ENCODE measurements at places on chromosomes 4 and X.
A peak's percentile ranks its signal among the peaks of the same experiment; 100 is the strongest.

GRCh38 chr4:97367878-97368277, 775.4 kb downstream of the STPG2 start:
- no peak for DNase-seq

DNA sequence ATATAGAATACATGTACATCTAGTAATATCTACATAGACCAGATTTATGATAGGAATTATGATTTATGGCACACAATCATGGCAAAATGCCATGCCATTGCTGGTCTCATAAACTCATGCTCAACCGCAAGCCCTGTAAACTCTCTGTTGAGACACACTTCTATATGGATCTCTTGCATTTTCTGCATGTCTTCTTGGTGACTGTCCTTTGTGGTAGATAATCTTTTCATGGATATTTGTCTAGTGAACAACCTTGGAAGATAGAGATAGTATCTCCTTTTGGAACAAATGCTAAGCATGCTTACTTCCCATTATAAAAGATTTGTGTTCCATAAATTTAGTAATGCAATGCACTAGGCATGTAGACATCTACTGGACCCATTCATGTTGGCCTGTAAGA, 328.0 kb downstream of the NAF1 start:
- DNase-seq: no peak

DNA sequence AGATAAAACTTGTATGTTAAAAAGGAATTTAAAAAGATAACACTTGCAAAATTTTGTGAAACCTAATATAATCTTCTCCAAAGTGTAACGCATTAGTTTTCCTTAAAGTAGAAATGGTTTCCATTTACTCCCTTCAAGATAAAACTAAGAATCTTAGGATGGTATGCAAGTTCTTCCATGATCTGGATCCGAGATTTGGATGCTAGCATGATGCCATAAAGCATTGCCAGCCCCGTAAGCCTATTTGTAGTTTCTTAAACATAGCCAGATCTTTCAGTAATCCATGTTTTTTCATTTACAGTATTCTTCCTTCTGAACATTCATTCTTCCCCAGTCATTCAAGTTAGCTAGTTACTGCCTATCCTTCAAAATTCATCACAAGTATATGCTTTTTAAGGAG, 572.4 kb downstream of the KCNIP4 start:
- no peak for DNase-seq

DNA sequence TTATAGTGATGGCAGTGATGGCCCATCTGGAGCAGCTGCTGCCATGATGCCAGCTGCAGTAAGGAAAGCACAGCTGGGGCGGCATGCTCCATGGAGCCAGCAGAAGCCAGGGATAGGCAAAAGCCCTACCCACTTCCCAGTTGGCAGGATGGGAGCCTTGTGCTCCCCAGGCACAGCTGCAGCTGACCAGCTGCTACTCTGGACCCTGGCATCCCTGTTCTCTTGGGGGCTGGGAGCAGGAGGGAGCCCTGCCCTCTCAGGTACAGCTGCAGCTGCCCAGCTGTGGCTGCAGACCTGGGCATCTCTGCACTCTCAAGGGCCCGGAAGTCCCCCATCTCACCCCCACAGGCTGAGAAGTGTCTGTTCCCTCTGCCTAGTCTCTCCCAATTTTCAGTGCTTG, 531.9 kb downstream of the PCDH18 start:
- DNase-seq: no peak

- no peak for DNase-seq
Observed at GRCh38 chr4:48974979-48975640, 11.0 kb upstream of the CWH43 start.

DNA sequence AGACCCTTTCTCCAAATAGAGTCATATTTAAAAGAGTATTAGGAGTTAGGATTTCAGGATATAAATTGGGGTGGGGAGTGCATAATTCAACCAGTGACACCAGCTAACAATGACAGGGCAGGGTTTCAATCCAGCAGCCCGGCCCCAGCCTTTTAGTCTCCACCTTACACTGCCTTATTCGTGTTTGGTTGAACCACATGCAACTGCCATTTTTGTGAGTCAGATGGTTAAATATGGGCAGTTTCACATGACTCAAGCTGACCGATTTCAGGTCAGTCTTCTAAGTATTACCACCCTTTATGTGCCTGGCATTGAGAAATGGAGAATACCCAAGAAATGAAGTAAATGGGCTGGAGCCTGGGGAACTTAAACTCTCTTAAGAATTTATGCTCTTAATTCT, 102.8 kb downstream of the STOX2 start:
- DNase-seq: no peak

DNA sequence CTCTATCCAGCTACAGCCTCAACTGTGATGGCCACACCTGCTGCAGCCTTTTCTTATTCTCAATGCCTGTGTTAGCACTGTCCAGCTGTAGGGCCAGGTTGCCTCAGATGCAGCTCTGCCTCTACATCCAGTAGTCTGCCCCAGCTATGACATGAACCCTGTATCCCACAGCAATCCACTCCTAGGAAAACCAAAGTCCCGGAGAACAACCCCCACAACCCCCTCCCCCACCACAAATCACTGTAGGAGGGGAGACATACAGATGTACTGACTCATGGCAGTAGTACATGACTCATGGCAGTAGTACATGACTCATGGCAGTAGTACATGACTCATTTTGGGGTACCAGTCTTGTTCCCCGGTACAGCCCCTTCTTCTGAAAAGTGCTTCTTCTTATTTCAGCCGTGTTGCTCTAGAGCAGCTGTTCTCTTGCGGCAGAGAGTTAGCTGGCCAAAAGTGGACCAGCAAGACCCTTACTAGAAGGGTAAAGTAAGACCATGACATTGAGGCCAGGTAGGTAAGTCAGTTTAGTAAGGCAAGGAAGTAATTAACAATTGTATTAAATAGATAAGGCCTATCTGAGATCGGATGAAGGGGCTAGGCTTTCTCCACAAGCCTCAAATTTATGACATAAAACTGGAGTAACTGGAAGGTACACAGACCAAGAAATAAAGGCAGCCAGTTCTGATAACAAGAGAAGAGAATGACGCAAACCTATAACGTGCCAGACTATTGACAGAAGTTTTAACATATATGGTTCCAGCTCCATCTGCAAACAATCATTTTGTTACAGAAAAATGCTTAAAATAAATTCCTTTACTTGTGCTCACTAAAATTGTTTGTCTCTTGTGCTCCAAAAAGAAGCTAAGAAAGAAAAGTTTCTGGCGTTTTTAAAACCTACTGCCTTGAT, 221.4 kb downstream of the TACR3 start:
- no peak for DNase-seq

DNA sequence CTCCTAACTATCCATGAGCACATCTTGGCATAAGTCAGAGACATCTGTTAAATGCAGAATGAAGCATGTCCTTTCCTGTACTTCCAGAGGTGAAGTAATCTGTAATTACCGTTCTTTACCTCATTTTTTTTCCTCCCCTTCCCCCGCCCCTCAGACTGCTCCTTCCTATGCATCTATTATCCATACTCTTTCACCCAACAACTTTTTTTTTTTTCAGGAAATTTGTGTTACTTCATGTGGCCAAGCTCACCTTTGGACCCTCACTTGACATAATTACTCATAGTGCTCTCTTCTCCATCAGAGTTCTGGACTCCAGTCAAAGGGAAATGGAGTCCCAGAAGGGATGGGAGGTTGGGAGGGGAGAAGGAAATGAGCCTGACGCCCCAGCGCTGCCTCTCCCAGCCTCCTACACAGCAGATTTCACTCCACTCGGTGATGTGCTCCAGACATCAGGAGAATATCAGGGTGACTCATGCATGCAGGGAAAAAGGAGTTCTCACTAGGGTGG, 568.8 kb downstream of the STIM2 start:
- no peak for DNase-seq

GRCh38 chrX:82813671-82814078, 694.4 kb upstream of the POU3F4 start:
- no peak for DNase-seq

GRCh38 chrX:106718709-106719108, 7.8 kb upstream of the RNF128 start:
- DNase-seq: no peak

GRCh38 chrX:110914281-110914680, 118.7 kb upstream of the CHRDL1 start:
- DNase-seq: no peak

GRCh38 chrX:68443155-68443868, 10.0 kb upstream of the OPHN1 start:
- peak; percentile 45 for DNase-seq

GRCh38 chr4:99986792-99987191, 36.7 kb upstream of the H2AZ1 start:
- DNase-seq: no peak

DNA sequence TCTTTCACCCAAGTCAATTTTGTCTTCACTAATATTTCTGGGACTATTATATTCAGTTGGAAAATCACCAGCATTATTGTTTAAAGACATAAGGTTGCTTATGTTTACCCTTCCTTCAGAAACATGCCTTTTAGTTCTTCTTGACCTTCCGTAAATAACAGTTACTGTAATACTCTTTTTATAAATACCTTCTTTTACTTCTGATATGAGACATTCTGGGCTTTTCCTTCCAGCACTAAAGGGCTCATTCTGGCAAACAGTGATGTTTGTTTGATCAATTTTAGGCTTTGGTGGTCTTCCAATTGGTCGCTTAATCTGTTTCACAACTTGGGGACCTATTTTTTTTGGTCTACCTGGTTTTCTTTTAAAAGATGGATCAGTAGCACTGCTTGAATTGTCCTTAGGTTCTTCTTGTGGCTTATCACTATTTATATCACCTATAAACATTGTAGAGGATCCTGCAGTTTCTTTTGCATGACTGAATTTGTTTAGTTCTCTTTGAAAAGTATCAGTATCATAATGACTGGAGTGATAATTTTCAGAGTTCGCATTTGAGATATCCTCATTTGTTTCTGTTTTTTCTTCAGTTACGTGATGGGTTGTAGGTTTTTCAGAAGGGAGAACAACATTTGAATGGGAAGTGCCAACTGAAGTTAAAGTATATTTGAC, 64.8 kb downstream of the NCAPG start:
- no peak for DNase-seq

- DNase-seq: no peak
Observed at GRCh38 chr4:158861766-158862165, 92.9 kb downstream of the FNIP2 start.

GRCh38 chrX:27446423-27446822, 16.7 kb downstream of the PPP4R3C start:
- no peak for DNase-seq

DNA sequence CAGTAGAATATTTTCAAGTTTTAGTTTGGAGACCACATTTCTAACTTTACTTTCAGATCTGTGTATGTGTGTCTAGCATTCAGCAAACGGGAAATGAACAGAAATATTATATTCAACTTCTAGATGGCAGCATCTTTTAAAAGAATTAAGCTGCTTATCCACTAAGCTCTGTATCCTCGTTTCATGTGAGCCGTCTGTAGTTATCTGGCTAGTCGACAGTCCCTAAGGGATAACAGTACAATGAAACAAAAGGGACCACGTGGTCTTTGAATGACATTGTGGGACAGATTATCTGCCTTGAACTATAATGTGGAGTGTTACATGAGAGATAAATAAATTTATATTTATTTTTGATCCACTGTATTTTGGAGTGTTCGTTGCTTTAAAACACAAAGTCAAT, 35.8 kb upstream of the PRSS12 start:
- no peak for DNase-seq

DNA sequence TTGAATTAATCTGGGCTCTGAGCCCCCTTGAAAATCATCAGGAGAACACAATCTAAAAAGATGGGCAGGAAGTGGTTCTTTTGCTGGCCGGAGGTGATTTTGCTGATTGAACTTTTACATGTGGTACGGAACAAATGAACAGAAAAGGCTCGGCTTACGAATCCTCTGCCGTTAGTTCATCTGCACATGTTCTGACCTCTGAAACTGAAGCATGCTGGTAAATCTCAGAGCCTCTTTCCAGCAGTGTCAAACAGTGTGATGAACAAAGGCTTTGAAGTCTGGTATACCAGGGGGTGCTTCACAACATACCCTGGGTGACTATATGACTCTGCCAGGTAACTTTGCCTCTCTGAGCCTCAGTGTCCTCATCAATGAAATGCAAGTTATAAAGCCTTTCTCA, 194.2 kb upstream of the C1QTNF7 start:
- no peak for DNase-seq

GRCh38 chrX:64447207-64447606, 52.0 kb upstream of the MTMR8 start:
- no peak for DNase-seq

DNA sequence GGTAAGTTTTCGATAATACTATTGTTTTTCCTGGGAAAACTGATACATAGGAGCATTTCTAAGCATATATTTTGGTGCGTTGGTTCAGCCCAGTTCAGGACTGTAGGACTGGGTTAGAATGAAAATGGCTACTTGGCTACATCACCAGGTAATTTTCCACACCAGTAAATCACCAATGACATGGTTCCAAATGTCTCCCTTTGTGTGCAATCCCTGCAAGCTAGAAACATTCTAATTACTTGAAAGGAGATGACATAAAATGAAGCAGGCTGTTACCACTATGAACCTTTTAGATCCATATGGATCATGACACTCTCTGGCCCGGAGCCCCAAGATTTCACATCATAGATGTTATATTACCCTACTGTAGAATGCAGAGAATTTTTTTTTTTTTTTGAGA, 577.4 kb upstream of the FTHL17 start:
- no peak for DNase-seq

DNA sequence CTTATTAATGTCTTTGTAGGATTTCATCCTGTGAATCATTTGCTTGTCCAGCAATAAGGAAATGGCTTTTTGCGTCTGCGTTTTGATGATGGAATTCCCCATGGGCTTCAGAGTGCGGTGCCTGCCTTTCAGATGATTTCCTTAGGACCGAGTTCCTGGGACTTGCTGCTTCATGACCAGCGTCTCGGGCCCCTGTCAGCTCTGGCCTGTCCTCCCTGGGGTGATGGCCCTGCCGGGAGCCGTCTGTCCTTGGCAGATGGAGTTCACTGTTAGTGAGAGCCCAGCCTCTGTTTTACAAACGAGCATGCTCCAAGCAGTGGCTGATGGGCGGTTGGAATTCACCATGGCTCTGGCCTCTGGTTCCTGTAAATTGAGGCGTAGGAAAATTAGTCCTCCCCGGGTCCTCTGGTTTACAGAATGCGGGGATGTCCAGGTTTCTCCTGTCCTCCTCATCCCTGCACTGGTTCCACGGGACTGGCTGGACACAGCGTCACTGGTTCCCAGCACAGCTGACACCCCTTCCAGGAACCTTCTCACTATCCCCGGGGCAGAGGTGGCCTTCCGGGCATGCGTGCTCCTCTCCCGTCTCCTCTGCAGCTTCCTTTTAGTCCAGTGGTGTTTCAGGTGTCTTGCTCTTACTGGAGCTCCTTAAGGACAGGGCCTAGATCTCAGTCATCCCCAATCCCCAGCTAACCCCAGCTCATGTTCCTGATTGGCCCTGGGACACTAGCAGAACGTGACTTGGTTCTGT, 34.9 kb downstream of the TBC1D14 start:
- DNase-seq: no peak

DNA sequence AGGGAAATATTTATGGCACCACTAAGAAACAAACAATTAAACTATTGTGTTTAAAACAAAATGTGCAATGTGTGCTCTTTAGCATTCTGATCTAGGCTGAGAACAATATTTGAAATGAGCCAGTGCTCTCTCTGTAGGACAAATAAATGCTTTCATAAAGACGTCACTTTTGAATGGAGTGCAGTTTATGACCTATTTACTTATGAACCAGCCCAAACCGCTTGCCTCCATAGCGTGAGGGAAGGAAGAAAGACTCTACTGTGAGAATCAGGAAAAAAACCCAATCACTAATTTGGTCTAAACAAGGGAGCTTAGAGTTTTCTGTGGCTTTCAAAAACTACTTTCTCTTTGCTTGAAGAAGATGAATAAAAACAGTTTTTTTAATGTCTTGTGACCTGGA, 39.4 kb downstream of the SAT1 start:
- DNase-seq: no peak

GRCh38 chrX:40933132-40933705, 152.0 kb upstream of the USP9X start:
- DNase-seq: no peak
